Neural progenitor cell (in vitro differentiated cells): ENCODE measurements at places on chromosomes 1 and 21. TPM values are rescaled to one million over a fixed set of nuclear protein-coding genes. Genes with fewer than 3 reads are reported as not detected.

GRCh38 chr1:158998781-158999161, 10.9 kb upstream of the IFI16 start:
- DNase-seq = peak; percentile 67

- no peak for DNase-seq
Observed at GRCh38 chr1:32644426-32644825, 5.9 kb downstream of the ZBTB8OS start.

The MMEL1 gene
- total RNA-seq = 0.19 and 0.31 TPM in 2 replicates

DNA sequence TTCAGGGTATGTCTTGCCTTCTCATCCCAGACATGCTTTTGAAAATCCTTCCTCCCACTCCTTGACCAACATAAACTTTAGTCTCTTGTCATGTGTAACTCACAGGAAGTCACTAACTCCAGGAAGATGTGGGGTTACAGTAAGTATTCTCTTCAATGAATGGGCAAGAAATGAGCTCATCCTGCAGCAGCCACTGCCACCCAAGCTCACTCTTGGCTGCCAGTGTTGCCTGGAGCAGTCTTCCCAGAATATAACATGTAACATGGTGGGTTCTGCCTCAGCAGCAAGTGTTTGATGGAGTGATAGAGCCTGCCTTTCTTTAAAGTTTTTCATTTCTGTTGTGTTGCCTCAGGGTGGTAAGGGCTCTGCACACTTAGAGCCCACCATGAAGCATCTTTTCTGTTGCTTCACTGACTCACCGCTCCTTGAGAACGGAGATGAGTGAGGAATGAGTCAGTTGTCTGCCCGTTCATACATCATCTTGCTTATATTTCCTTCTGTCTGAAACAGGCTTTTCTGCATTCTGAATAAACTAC, 187.0 kb downstream of the TPR start:
- no peak for DNase-seq

The PCBP3 gene
- total RNA-seq = 4.6 and 6.7 TPM in 2 replicates

The VSIG8 gene
- total RNA-seq = not detected in 2 replicates

- DNase-seq = no peak
Observed at GRCh38 chr1:184329245-184329953, 57.4 kb upstream of the C1orf21 start.

GRCh38 chr1:59967780-59968179, 41.2 kb upstream of the CYP2J2 start:
- no peak for DNase-seq

GRCh38 chr1:15171271-15171908, 17.8 kb downstream of the TMEM51 start:
- no peak for DNase-seq

DNA sequence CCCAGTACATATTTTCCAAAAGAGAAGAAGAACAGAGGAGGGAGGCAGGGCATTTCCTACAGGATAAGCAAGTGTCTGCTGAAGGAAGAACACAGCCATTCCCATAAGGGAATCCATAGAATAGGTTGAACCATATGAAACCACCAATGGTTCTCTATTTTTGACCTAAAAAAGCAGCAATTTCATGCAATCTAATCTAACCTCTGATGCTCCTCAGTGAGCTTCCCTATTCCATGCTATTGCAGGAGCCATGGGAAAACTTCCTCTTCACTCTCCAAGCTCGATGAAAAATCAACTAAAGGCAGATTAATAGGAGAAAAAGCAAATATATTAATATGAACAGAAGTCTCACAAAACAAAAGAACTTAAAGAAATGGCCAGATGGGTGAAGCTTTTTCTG, 50.5 kb downstream of the SIPA1L2 start:
- DNase-seq = no peak

GRCh38 chr1:153550827-153551500, 1.9 kb upstream of the S100A3 start:
- DNase-seq = no peak

DNA sequence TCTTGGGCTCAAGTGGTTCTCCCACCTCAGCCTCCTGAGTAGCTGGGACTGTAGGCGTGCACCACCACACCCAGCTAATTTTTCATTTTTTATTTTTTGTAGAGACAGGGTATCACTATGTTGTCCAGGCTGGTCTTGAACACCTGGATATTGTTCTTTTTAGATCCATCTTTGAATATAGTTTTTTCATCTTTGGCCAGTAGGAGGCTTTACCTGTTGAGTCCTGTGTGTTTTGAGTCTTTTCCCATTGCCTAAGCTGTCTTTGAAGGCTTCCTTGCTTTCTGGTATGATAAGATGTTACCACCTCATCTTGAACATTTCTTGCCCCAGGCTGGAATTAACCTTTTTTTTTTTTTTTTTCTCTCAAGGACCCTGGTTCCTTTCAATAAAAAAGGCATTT, 387.8 kb upstream of the RUNX1 start:
- no peak for DNase-seq

The EXO1 gene
- 32.2 and 54.8 TPM in 2 replicates for total RNA-seq

The NR1I3 gene
- not detected in 2 replicates for total RNA-seq

DNA sequence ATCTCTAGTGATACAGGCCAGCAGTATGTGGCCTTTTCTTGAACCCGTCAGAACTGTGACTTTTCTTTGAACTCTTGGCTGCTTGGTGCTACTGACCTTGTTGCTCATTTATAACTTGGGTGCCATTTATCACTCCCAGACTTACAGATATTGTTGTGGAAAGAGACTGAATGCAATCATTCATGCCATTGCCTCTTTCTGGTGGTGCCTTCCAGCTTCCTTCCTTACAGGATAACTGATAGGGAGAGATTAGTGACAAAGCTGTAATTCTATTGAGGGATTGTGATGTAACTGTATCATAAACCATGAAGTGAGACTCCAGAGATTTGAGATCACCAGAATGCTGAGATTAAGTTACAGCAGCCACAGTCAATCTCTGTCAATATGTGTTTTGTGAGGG, 256.5 kb downstream of the USP25 start:
- DNase-seq = no peak

- DNase-seq = no peak
Observed at GRCh38 chr1:56957931-56958330, 7.9 kb downstream of the C8B start.

DNA sequence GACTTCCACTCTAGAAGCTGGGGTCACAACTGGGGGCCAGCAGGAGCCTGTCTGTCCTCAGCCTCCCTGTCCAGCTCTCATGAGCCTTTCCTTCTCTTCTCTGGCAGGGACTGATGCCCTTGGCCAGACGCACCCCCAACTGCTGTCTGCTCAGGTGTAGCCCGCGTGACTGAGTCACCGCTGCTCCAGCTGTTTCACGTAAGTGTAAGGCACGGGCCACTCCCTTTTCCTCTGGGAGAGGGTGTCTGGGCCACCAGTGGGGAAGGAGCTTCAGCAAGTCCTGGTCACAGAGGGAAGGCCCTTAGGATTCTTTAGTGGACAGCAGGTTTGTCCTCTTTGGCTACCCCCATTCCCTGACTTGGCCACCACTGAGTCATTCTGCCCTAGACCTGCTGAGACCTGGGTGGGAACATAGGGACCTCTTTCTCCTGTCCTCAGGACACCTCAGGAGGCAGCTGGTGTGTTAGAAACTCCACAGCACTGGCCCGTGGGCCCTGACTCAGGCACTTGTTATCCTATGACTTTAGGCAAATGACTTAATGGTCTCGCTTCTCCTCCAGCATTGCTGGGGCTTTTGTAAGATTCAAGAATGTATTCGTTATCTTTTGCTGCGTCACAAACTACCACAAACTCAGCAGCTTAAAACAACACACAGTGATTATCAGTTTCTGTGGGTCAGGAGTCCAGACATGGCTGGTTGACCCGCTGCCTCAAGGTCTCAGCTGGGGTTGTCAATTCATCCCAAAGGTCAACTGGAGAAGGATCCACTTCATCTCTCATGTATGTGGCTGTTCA, 64.8 kb downstream of the FAM163A start:
- no peak for DNase-seq

DNA sequence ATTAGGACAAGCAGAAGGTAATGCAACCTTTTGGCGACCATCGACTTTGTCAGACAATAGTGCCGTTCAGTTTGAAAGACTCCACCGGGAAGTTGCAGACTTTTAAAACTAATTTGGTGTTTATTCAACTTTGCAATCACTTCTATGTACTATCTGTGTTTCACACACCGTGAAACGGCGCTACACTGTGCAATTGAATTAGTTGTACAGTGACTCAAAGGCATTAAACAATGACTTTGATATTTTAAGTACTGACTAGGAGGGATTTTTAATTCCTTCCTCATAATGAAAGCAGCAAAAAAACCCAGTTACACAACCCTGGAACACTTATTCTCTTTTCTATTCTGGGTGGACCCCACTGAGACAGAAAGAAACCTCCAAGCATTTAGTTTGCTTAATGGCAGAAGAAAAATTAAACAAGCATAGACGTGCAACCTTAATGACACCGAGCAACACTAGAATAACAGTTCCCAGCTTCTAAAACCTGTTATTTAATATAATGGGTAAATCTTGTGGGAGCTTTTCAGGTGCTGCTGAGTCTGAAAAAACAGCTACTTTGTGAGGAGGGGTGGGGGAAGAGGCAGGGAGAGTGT, 176.8 kb downstream of the LMO4 start:
- DNase-seq = no peak

The PTGER3 gene
- total RNA-seq = under 0.01 and 0.09 TPM in 2 replicates
